ENCODE measurements at places on chromosomes 2 and 18. TPM values are rescaled to one million over a fixed set of nuclear protein-coding genes. Genes with fewer than 3 reads are reported as not detected.
A peak's percentile ranks its signal among the peaks of the same experiment; 100 is the strongest.

- no peak for DNase-seq
Observed at GRCh38 chr2:127175041-127175721, 44.9 kb downstream of the CYP27C1 start.

GRCh38 chr2:158317642-158318041 lies 138.9 kb downstream of the CCDC148 start:
- no peak for DNase-seq

GRCh38 chr18:7577706-7578105 lies 10.6 kb downstream of the PTPRM start:
- DNase-seq = peak; percentile 90

GRCh38 chr2:167555098-167555720 lies 666.9 kb downstream of the XIRP2 start:
- no peak for DNase-seq

The STPG4 gene
- total RNA-seq = not detected

DNA sequence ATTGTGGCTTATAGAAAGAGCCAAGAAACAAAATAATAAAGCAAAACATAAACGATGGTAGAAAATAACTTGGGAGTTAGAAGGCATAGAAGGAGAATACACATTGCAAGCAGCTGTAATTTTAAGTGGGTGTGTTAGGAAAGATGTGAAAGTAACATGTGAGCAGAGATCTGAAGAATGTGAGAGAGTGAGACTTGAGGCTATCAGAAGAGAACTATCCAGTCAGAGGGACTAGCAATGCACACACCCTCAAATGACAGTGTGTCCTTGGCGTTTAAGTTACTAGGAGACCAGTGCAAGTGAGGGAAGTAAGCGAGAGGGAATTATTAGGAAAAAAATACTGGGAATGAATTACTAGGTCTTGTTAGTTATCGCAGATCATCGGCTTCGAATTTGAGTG lies 304.9 kb downstream of the DSEL start:
- DNase-seq = no peak

The RIT2 gene
- total RNA-seq = not detected

DNA sequence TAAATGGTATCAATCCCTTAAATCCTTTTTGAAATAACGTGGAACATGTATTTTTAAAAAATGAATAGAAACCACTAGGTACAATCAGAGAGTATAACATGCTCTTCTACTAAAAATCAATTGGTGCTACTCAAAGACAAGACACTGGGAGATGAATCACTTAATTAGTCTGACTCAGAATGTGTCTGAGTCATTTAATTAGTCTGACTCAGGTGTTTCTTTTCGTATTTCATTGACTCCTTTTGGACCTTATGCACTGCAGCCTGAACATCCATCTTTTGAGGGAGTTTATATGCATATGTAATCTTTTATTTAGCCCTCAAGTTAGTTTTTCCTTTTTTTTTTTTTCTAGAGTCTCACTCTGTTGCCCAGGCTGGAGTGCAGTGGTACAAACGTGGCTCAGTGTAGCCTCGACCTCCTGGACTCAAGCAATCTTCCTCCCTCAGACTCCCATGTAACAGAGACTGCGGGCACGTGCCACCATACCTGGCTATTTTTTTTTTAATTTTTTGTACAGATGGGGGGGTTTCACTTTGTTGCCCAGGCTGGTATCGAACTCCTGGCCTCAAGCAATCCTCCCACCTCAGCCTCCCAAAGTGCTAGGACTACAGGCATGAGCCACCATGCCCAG lies 26.5 kb downstream of the PPP4R3B start:
- peak; percentile 50 for DNase-seq

GRCh38 chr18:24019641-24020331 lies 5.2 kb downstream of the TTC39C start:
- no peak for DNase-seq

DNA sequence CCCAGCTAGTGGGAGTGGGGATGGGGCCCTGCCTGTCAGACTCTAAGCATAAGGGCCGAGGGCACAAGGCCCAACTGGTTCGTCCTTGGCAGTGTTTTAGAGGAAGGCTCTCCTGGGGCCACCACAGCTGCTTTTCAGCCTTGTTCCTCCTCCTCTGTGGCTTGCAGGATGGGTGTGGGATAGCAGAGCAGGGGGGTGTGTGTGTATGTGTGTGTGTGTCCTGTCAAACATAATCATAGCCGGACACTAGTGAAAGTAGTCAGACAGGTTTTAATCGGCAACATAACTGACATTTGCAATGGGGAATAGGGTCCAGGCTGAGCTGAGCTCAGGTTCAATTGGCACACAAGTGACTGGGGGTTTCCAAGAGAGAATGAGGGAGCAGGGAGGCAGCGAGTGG lies 114.2 kb downstream of the SEPTIN10 start:
- DNase-seq = no peak

GRCh38 chr2:95203911-95204310 lies 3.4 kb upstream of the ZNF892 start:
- no peak for DNase-seq

DNA sequence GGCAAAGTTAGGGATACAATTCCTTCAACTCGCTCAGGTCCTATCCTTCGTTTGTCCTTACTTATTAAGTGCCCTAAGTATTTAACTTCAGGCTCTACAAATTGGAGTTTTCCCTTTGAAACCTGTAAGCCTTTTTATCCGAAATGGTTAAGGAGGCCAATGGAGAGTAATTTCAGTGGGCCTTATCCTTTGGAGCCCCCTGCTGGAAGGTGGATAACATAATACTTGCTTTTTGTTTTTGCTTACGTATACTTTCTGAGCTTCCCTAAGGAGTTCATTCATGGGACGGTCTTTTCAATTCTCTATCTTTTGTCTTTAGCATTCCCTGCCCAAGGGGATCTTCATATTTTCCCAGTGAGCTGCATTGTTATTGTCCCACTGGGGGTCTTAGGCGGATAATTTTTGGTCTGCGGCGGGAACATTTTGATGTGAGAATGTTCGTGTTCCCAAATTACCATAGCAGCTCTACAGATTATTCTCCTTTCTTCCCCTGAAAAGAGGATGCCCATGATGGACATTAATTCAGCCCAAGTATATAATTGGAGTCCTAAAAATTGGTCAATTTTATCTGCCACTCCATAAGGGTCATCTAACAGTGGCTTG lies 34.4 kb upstream of the TRAPPC8 start:
- peak; percentile 9 for DNase-seq

The ASB18 gene
- 1.1 TPM for total RNA-seq

GRCh38 chr2:207871506-207871905 lies 101.8 kb upstream of the FZD5 start:
- DNase-seq = no peak

- no peak for DNase-seq
Observed at GRCh38 chr2:85953476-85953875, 64.7 kb upstream of the ST3GAL5 start.

- DNase-seq = no peak
Observed at GRCh38 chr2:161131074-161131680, 29.1 kb upstream of the TANK start.

DNA sequence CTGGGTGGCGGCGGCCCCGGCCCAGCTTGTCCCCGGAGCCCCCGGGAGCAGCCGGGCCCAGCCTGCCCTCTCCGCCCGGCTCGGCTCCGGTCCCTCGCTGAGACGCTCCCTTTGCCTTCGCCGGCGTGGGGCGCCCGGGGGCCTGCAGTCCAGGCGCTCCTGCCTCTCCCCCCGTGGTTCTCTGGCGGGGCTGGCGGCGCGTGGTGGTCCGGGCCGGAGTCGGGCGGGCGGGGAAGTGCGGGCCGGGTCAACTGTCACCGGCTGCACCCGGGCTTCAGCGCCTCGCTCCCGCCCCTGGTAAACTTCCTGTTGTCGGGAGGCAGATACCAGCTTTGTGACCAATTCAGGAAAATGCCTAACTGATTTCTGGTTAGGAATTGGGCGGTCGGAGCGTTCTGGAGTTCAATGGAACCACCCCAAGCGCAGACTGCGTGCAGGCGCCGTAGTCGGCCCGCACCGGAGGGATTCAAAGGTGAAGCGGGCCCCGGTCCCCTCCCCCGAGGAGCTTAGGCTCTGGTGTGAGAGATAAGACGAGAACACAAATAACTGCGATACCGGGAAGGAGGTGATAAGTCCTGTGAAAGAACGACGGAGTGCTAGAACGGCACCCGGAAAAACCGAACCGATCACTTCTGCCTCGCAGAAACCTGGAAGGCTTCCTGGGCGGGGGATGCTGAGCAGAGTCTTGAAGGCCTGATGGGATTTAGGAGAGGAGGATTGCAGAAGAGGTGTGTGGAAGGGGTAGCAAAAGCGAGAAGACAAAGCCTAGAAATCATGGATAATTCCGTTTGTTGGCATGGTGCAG lies 891 bp downstream of the CAB39 start:
- DNase-seq = peak; percentile 71

- DNase-seq = no peak
Observed at GRCh38 chr2:113179446-113180045, 5.8 kb downstream of the PSD4 start.

GRCh38 chr18:8139891-8140406 lies 469.3 kb upstream of the RAB12 start:
- no peak for DNase-seq

The BCL2 gene
- 4.2 TPM for total RNA-seq

DNA sequence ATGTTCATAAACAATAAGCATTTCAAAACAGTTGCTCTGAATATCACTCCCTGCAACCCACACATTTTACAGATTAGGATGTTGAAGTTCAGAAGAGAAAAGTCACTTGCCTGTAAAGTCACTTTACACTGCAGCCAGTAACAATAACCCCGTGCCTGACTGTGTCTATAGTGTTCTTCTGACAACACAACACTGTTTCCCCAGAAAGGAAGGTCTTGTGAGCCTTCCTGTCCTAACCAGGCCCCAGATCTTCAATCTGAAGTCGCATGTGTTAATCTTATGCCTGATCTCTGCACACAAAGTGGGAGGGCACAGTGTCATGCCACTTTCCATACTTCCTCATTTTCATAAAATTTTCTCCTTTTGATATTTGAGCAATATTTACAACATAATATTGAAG lies 120.2 kb downstream of the FEZ2 start:
- DNase-seq = no peak

DNA sequence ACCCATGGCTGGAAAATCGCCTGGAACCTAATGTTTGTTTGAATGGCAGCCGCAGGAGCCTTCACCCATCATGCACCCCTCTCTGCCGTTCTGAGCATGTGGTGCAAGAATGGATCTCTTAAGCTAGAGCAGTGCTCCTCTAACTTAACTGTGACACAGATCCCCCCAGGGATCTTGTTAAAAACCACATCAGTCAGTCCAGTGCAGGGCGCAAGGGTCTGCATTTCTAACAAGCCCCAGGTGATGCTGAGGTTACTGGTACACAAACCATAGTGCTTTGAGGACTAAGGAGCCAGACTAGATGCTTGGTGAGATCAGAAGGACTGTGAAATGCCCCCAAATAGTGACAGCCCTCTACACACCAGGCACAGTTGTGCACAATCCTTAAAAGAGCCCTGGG lies 87.1 kb upstream of the KCTD1 start:
- DNase-seq = no peak

The AMMECR1L gene
- total RNA-seq = 15.7 TPM

DNA sequence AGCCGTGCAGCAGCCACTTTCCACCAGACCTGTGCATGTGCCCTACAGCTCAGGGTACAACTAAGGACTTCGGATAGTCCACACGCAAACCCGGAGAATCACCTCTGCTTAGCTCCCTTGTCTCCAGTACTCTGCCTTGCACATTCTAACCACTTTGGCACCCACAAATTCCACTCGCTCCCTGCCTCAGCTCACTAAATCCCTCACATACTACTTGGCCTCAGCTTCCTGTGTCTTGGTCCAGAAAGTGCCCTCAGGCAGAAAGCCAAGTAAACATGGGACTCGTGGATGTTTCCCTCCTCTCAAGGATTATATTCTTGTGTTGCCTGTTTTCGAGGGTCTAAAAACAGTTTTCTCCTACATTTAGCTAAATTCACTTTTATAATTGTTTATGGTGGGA lies 157.8 kb upstream of the DAPL1 start:
- no peak for DNase-seq

DNA sequence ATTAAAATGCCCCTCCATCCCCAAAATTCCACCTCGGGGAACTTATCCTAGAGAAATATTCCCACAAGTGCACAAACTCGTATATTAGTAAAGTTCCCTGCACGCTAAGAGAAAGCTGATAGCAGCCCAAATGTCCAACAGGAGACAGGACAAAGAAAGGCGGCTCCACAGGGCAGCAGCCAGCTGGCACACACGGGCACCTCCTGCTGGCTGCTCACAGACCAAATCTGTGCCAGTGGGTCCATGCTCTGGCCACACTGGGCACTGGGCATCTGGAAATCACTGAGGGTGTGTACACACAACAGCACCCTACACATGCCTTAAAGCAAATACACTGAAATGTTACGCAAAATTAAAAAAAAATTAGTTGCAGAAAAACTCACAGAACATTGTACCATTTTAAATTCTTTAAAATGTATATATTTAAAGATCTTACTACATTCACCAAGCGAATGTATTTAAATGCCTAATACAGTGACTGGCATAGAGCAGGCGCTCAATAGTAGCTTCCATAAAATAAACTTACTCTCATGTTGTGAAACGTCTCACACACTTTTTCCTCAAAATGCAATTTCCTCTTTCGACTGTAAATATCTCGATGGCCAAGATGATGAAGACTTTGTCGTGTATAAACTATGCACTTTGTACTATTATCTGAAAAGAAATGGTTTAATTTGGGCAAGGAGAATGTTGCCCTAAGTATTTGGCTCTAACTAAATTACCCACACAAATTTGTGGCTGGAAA lies 19.4 kb downstream of the ZNF516 start:
- DNase-seq = no peak

DNA sequence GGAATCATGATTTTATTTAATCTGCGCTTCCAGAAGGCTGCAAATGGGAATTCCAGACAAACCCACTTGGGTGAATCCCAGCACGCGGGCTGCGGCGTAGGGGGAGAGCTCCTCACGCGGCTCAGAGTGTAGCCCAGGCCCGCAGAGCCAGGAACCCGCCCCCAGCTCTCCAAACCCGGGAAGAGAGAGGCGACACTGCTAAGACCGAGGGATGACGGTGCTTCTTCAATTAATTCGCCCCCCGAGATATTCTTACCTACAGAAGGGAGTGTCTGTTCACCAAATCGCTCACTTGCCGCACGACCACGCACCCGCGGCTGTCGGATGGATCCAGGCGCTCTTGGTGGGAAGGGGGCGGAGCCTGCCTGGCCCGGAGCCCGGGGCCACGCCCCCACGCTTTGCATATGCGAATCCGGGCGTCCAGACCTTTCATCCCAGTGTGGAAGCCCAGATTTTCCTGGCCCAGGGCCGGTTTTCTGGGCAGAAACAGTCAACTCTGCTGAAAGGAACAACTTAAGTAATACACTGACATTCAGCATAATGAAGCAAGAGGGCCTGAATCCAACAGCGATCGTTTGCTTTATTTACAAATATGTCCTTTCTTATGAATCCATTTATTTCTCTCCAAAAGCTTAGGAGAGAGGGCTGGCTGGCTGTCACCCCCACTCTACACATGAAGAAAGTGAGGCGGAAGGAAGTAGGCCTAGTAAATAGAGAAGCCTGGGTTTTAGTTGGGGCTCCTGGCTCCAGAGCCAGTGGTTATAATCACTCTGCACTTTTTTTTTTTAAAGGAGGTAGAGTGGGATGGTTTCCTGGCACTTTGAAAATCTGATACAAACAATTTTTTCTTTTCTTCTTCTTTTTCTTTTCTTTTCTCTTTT lies at the start of gene SLC19A3:
Gene SLC19A3, minus strand, starts transcription at position 342 of the 881 bp plus-strand sequence. CDS start 15,710 bp downstream, outside the sequence.
- peak; percentile 37 for DNase-seq

- DNase-seq = no peak
Observed at GRCh38 chr18:43158381-43158780, 42.9 kb upstream of the RIT2 start.

The CYP27A1 gene
- 4.1 TPM for total RNA-seq

All from SJSA1 (cell line).